Stimulated activated CD4-positive, alpha-beta T cell treated with anti-CD3 and anti-CD28 coated beads, Interleukin-1b, Interleukin-23, amount 100 ng/mL, for 48 hours (primary cell): ENCODE measurements at places on chromosomes 4 and X.
A peak's percentile ranks its signal among the peaks of the same experiment; 100 is the strongest.

DNA sequence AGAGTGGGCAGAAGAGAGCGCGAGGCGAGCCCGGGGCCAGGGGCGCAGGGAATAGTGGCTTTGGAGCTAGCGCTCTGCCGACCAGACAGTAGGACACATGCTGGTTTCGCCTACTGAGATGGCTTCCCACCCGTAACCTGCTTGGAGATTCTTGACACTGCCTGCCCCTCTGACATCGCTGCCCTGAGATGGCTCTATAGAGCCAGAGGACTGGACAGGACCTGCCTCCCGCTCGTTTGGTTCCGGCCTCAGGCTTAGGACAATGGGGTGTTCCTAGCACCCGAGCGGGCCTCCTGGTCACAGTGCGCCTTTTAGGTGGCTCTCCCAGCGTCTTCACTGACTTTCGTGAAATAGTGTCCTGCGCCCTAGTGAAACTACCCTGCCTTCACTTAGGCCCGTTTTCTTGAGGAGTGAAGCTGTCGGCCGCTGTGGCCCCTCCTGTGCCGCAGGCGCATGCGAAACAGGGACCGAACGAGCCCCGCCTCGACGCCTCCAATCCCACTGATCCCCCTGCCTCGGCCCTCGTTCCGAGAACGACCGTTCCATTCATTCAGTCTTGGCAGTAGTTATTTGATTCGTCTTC is 608 bp downstream of the TAF1 start:
- DNase-seq = peak; percentile 19

GRCh38 chr4:96787766-96788165 is 947.9 kb downstream of the PDHA2 start:
- DNase-seq = no peak

DNA sequence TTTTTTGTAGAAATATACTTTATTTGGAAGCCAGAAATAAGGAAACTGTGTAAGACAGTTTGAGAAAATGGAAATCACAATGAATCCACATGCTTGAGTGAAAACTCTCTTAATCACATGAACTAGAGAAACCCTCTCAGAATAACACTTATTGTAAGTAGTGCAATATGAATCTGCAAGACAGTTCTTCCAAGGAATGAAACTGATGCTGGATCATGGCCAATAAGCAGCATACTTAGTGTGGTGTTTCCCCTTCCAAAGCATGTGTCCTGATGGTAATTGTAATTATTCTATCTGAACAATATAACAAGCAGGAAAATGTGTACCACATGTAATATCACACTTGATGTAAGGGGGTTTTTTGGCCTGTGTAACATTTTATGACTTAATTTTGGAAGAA is 1870.5 kb upstream of the TENM3 start:
- DNase-seq = no peak

DNA sequence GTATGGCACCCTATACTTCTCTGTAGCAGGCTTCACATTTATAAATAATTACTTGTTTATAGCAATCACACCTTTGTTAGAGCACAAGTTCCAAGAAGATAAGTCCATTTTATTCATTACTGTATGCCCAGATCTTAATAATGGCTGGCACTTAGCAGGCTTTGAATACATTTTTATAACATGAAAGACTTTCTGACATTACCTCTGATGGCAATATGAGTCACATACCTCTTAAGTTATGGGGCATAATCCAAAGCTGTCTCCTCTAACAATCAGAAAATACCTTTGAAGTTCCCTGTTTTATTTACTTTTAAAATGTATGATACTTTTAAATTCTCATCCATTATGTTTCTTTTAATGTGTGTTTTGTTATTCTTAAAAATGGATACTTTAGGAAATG is 12.2 kb downstream of the SCRG1 start:
- no peak for DNase-seq

DNA sequence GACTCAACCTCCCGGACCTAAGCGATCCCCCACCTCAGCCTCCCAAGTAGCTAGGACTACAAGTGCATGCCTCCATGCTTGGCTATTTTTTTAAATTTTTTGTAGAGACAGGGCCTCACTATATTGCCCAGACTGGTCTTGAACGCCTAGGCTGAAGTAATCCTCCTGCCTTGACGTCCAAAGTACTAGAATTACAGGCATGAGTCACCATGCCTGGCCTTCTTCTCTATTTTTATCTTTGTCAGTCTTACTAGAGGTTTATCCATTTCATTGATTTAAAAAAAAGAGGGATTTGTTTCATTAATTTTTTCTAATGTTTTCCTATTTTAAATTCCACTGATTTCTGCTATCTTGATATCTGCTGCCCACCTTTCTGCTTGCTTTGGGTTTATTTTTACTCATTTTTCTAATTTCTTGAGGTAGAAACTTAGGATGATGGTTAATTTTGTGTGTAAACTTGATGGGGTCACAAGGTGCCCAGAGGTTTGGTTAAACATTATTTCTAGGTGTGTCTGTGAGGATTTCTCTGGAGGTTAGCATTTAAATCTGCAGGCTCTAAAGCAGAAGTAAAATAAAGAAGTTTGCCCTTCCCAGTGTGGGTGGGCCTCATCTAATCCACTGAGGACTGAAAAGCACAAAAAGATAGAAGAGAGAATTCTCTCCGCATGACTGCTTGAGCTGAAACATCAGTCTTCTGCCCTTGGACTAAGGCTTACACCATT is 116.2 kb upstream of the DCLK2 start:
- DNase-seq = no peak

GRCh38 chrX:10126044-10126443 is 30.7 kb upstream of the CLCN4 start:
- DNase-seq = no peak

GRCh38 chrX:49212861-49213260 is 12.9 kb upstream of the SYP start:
- no peak for DNase-seq
